Naive thymus-derived CD4-positive, alpha-beta T cell (primary cell): ENCODE measurements at places on chromosomes 13 and 19. TPM values are rescaled to one million over a fixed set of nuclear protein-coding genes. Genes with fewer than 3 reads are reported as not detected.
A peak's percentile ranks its signal among the peaks of the same experiment; 100 is the strongest.

ZNF471 gene
- 1.1 TPM for polyA plus RNA-seq

- H3K4me1 ChIP-seq: no peaks in the 10 kb centered on the region
- no peak overlapping the region for H3K27ac ChIP-seq
- no peaks in the 10 kb centered on the region for H3K27me3 ChIP-seq
- no peaks in the 10 kb centered on the region for H3K36me3 ChIP-seq
Observed at GRCh38 chr13:62250501-62251201, 835.0 kb upstream of the PCDH20 start.

SKA3 gene
- not detected for polyA plus RNA-seq

SMIM44 gene
- polyA plus RNA-seq: not detected

ZNF723 gene
- polyA plus RNA-seq: not detected

DNA sequence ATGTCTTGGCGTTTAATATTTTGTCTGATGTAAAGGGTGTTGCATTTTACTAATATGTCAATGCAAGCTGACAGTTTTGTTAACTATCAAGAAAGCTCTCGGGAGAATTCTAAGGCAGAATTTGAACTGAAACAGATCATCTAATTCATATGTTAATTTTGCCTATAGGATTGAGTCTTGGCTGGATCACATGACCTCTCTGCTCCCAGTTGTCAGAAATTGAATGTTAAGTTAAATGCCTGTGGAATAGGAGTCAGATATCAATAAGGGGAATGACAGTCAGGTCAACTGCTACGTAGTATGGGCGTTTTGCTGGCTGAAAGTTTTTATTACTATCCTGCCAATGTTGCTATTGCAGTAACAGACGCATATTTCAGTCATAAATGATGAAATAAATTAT is 358.5 kb downstream of the MYO16 start:
- H3K27me3 ChIP-seq: no peaks in the 10 kb centered on the region
- H3K27ac ChIP-seq: no peak overlapping the region
- no peaks in the 10 kb centered on the region for H3K36me3 ChIP-seq
- no peak for DNase-seq
- H3K4me1 ChIP-seq: no peaks in the 10 kb centered on the region

DNA sequence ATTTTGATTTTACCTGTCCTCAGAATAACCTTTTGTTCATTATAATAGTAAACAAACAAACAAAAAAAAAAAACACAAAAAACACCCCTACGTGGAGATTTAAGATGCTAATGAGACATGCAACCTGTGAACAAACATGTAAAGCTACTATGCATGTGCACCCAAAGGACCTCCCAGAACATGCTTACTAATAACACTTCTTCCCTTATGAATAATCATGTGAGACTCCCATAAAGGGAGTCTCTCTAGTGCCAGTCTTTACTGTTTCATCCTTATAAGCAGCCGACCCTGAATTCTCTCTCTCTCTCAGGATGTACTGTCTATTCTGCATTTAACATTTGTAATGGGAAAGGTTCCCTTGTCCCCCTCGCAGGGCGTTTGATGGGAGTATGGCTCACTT is 1051.1 kb downstream of the PCDH17 start:
- H3K36me3 ChIP-seq: no peaks in the 10 kb centered on the region
- no peak overlapping the region for H3K4me3 ChIP-seq
- H3K4me1 ChIP-seq: no peaks in the 10 kb centered on the region
- no peak for DNase-seq
- H3K27ac ChIP-seq: no peak overlapping the region
- no peaks in the 10 kb centered on the region for H3K27me3 ChIP-seq

PDE4C gene
- polyA plus RNA-seq: not detected

ZNF99 gene
- polyA plus RNA-seq: not detected

DNA sequence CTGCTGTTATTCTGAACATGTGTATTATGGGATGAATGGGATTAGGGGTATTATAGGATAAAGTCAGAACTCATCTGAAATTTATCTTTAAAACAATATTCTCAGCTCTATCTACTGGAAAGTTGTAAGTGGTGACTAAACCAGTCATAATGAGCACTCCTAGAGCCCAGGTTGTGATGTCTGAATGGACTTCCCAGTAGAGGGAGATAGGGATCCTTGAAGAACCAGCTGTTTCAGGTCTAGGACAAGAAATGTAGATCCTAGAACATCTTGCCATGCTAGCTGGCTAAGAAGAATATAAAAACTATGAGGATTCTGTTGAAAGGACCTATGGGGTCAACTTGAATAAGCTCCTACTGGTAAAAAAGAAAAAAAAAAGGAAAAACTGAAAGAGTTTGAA is 310.8 kb downstream of the SLC7A1 start:
- no peak for DNase-seq
- no peaks in the 10 kb centered on the region for H3K36me3 ChIP-seq
- no peaks in the 10 kb centered on the region for H3K27me3 ChIP-seq
- H3K27ac ChIP-seq: no peak overlapping the region

GRCh38 chr13:99953138-99953755 is 18.3 kb downstream of the ZIC5 start:
- H3K4me3 ChIP-seq: no peak overlapping the region
- peaks cover 4% of the 10 kb centered on the region for H3K27me3 ChIP-seq
- no peaks in the 10 kb centered on the region for H3K36me3 ChIP-seq
- H3K27ac ChIP-seq: no peak overlapping the region

CGB8 gene
- polyA plus RNA-seq: not detected

S1PR4 gene
- polyA plus RNA-seq: 589 TPM

DNA sequence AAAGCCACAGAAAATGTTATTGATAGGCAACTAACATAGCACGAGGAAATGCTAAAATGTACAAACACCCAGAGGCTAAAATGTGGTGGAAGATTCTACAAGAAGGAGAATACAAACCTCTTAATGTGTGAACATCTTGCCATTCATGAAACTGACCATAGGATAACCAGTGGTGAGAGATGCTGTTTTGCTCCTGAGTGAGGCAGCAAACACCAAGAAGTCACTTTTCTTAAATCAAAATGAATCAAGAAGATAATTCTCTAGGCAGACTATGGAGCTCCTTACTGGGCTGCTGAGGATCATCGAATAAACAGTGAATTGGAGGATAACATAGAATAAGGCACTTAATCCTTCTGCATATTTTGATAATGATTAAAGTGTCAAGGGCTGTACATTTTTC is 375.4 kb upstream of the SLITRK6 start:
- no peaks in the 10 kb centered on the region for H3K27me3 ChIP-seq
- DNase-seq: no peak
- H3K4me3 ChIP-seq: no peak overlapping the region

GRCh38 chr13:28585561-28585960 is 73.4 kb upstream of the POMP start:
- H3K27ac ChIP-seq: no peak overlapping the region
- H3K36me3 ChIP-seq: no peaks in the 10 kb centered on the region
- H3K4me1 ChIP-seq: no peaks in the 10 kb centered on the region
- no peak for DNase-seq
- no peak overlapping the region for H3K4me3 ChIP-seq

DNA sequence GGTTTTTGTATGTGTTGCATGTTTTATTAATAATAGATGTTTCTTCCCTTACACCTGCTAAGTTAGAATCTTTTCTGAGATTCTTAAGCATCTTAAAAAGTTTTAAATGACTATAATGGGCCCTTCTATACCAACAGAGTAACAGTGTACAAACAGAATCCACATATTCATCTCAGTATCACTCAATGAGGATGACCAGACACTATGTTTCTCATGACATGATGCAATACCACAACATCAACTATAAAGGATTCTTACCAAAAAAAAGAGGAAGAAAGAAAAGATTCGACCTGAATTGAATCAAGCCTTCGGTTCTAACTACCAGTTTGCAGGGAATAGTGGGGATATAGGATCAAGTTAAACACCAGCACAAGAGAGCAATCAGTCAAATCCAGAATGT is 56.5 kb downstream of the INTS6 start:
- H3K4me1 ChIP-seq: no peaks in the 10 kb centered on the region
- no peaks in the 10 kb centered on the region for H3K36me3 ChIP-seq
- no peak for DNase-seq
- no peaks in the 10 kb centered on the region for H3K27me3 ChIP-seq
- no peak overlapping the region for H3K4me3 ChIP-seq

DNA sequence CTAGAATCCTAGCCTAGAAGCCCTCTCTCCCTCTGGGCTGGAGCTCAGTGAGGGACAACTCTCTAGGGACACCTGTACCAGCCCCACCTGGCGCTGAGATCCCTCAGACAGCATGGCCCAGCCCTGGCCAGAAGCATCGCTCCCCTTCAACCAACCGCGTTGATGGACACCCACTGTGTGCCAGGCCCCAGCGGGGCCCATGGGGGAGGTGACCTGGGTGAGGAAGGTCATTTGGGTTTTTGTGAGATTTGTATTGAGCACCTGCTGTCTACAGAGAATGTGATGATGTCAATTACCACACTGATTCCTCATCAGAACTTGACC is 9.2 kb upstream of the ARRDC2 start:
- peak overlapping the region; percentile 25 for H3K27ac ChIP-seq
- no peak overlapping the region for H3K4me3 ChIP-seq
- DNase-seq: no peak
- H3K4me1 ChIP-seq: peaks cover 19% of the 10 kb centered on the region

CFD gene
- polyA plus RNA-seq: 4.9 TPM
